Transverse colon (tissue), 4 donors: ENCODE measurements at places on chromosomes 2 and 18. TPM values are rescaled to one million over a fixed set of nuclear protein-coding genes. Genes with fewer than 3 reads are reported as not detected.

DNA sequence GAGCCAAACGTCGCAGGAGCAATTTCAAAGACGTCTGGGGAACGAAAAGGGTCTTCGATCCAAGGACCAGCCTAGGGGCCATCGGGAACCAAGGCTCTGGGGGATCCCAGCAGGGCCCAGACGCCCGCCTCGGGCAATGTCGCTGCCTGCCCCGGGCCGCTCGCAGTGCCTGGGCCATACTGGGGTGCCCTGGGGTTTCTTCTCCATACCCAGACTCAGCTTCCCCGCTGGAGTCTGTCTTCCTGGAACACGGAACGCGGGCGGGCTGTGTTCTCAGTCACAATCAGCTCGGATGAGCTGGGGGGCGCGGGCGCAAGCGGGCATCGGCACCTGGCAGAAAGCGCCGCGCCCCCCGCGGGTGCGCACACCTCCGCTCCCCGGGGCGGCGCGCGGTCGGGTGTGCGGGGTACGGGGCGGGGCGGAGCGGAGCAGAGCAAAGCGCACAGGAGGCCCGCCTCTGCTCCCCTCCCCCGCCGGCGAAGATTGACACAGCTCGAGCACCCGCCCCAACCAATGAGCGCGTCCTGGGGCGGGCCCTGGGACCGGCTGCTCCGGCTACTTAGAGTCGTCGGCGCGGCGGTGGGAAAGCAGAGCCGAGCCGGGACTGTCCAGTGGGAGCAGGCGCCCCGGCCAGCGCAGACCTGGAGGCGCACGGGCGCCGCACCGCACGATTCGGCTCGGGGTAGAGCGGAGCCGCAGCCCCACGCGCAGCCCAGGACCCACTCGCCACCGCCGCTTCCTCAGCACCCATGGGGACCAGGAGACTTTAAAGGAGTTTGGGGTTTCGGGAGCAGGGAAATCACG lies at the start of gene LRATD1:
Gene LRATD1 (plus strand): TSS at position 585 of the 804 bp plus-strand sequence. CDS start 1,263 bp downstream, outside the sequence.
- H3K27me3 ChIP-seq: peaks cover 6% of the 10 kb centered on the region
- H3K27ac ChIP-seq: peak within 1 kb of the TSS; percentile 90
- H3K4me3 ChIP-seq: peak within 1 kb of the TSS; percentile 67
- H3K36me3 ChIP-seq: no peaks in the 10 kb centered on the region
- DNase-seq: peak; percentile 95

DNA sequence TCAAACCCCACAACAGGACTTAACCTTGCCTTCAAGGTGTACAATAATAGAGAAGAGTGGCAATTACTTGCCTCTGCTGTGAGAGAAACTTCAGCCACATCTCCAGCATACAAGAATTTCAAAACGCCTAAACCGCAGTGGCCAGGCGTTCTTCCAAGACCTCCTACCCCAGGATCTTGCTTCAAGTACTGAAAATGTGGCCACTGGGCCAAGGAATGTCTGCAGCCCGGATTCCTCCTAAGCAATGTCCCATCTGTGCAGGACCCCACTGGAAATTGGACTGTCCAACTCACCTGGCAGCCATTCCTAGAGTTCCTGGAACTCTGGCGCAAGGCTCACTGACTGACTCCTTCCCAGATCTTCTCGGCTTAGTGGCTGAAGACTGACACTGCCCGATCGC lies 2.8 kb upstream of the CYB5A start:
- no peaks in the 10 kb centered on the region for H3K36me3 ChIP-seq
- DNase-seq: no peak
- no peak overlapping the region for H3K4me3 ChIP-seq
- H3K27me3 ChIP-seq: no peaks in the 10 kb centered on the region
- no peak overlapping the region for H3K27ac ChIP-seq

- no peaks in the 10 kb centered on the region for H3K4me1 ChIP-seq
- DNase-seq: no peak
- H3K27ac ChIP-seq: no peak overlapping the region
- H3K36me3 ChIP-seq: no peaks in the 10 kb centered on the region
- no peak overlapping the region for H3K4me3 ChIP-seq
Observed at GRCh38 chr18:65631766-65632165, 119.0 kb upstream of the CDH7 start.

DNA sequence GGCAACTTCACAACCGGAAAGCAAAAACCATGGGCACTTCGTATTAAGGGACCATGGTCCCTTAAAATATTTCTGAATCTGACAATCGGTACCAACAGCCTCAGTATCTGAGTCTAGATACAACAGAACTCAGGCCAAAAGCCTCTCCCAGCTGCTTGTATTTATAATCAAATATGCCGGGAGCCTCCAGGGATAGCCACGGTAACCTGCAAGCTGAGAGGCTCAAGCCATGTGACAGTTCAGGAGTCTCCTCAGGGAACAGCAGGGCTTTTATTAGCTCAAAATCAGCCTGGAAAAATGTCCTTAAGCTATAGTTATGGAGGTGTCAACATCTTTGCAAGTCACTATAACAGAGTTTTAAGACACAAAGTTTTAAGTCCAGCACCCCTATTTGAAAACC lies 352.8 kb upstream of the GYPC start:
- no peaks in the 10 kb centered on the region for H3K4me1 ChIP-seq
- H3K4me3 ChIP-seq: no peak overlapping the region
- no peaks in the 10 kb centered on the region for H3K36me3 ChIP-seq
- no peak for DNase-seq
- no peaks in the 10 kb centered on the region for H3K27me3 ChIP-seq

DNA sequence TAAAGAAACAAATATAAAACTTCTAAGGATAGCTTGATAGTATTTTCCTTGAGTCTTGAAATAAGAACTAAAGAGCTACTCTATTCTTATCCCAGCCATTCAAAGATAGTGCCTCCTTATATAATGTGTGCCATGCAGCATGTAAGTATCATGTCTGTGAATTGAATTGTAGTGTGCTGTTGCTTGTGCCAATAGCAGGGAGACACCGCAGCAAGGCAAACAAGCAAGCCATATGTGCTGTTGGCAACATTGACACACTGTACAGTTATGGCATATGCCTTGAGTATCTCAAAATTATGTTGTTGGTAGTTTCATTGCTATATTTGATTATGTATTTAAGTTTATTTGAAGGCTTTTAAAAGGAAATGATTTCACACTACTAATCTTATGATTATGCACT lies 58.2 kb downstream of the ERBB4 start:
- no peak overlapping the region for H3K27ac ChIP-seq
- H3K27me3 ChIP-seq: no peaks in the 10 kb centered on the region
- H3K4me3 ChIP-seq: no peak overlapping the region
- no peaks in the 10 kb centered on the region for H3K36me3 ChIP-seq
- no peaks in the 10 kb centered on the region for H3K4me1 ChIP-seq
- no peak for DNase-seq

DNA sequence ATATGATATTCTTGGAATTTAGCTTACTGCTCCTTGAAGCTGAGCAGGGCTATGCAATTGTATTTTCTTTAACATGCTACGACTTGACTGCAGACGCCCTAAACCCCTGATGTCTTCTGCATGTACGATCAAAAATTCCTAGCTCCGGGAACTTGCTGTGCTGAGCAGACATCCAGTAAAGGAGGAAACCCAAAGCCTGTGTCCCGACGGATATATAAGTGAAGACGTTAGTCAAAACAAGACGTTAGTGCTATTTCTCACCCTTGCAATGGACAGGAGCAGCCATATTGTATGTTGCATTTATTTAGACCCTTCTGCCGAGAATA lies 51.5 kb downstream of the SETBP1 start:
- H3K36me3 ChIP-seq: no peaks in the 10 kb centered on the region
- DNase-seq: no peak
- no peaks in the 10 kb centered on the region for H3K27me3 ChIP-seq
- H3K4me1 ChIP-seq: peaks cover 38% of the 10 kb centered on the region

- H3K27ac ChIP-seq: peak overlapping the region; percentile 97
- H3K27me3 ChIP-seq: no peaks in the 10 kb centered on the region
- peak overlapping the region; percentile 6 for H3K4me3 ChIP-seq
Observed at GRCh38 chr2:237694415-237695194, 67.2 kb downstream of the LRRFIP1 start.

- H3K36me3 ChIP-seq: peaks cover 16% of the 10 kb centered on the region
- no peaks in the 10 kb centered on the region for H3K4me1 ChIP-seq
- DNase-seq: no peak
- H3K4me3 ChIP-seq: no peak overlapping the region
Observed at GRCh38 chr2:102171946-102172345, 14.9 kb upstream of the IL1RL2 start.

The PAX8 gene
- total RNA-seq: 5.4 TPM

The UGT1A10 gene
- 54.9 TPM for total RNA-seq

The MYOM1 gene
- total RNA-seq: 30.4 TPM

The SALL3 gene
- not detected for total RNA-seq
